Stimulated activated CD8-positive, alpha-beta memory T cell treated with anti-CD3 and anti-CD28 coated beads, Interleukin-2, amount 100 ng/mL, for 48 hours (primary cell): ENCODE measurements at places on chromosomes 2 and 18.

- DNase-seq = peak; percentile 56
These were observed 202.6 kb downstream of the TGIF1 start for GRCh38 chr18:3652380-3653262.

GRCh38 chr2:219433666-219434467 is 776 bp upstream of the SPEG start:
- no peak for DNase-seq

DNA sequence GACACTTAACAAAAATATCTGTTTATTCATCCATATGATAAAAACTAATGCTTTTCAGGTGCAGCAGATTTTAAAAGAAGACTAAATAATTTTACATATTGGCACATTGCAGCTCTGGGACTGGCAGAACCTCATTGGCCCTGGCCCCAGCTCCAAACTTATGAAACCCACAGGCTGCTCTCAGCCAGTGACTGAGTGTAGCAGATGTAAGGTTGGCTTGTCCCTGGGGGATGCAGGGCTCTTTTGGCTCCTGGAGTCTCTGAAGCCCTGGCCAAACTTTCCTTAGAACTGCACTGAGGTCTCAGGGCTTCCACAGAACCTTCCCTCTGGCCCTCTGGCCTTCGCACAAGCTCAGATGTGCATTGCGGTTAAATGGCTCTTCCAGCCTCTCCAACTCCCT is 725.0 kb upstream of the SOX11 start:
- DNase-seq = no peak

GRCh38 chr18:51290860-51291259 is 93.4 kb upstream of the MEX3C start:
- no peak for DNase-seq

DNA sequence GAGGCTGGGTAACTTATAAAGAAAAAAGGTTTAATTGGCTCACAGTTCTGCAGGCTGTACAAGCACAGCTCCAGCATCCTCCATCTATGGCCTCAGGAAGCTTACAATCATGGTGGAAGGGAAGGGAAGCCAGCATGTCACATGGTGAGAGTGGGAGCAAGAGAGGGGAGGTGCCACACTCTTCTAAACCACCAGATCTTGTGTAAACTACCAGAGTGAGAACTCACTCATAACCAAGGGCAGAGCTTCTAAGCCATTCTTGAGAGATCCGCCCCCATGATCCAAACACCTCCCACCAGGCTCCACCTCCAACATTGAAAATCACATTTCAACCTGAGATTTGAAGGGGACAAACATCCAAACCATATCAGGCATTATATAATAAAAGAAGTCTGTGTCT is 121.6 kb upstream of the CDC42EP3 start:
- no peak for DNase-seq

DNA sequence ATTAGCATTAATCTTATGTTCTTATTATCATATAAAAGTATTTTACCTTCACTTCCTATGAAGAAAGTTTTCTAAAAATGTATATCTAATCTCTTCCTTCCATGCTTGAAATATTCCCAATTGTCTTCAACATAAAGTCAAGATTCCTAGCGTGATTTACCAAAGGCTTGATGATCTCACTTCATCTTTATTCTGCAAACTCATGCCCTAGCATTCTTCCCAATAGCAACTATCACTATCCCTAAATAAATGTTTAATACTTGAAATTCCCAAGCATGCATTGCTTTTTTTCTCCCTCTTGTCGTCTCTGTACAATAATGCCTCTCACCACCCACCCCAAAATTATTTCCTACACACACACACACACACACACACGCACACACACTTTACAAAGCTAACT is 125.8 kb downstream of the VWC2L start:
- no peak for DNase-seq

DNA sequence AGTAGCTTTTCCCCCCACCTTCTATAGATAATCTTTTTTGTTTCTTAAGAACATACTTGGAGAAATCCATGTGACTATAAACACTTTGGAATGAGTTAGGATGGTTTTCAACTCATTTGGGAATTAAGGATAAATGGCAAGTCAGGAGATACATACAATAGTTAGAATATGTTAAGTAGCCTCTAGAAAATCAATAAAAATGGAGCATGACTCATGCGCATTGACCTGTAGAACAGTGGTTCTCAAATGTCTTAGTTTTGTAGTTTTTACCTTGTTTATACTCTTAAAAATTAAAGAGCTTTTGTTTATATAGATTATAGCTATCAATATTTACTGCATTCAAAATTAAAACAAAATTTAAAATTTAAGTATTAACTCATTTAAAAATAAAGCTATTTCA is 24.7 kb downstream of the NUP35 start:
- DNase-seq = no peak

GRCh38 chr2:123890148-123890547 is 134.9 kb upstream of the CNTNAP5 start:
- no peak for DNase-seq

- no peak for DNase-seq
These were observed 300.7 kb downstream of the SP3 start for GRCh38 chr2:173664513-173664910.

DNA sequence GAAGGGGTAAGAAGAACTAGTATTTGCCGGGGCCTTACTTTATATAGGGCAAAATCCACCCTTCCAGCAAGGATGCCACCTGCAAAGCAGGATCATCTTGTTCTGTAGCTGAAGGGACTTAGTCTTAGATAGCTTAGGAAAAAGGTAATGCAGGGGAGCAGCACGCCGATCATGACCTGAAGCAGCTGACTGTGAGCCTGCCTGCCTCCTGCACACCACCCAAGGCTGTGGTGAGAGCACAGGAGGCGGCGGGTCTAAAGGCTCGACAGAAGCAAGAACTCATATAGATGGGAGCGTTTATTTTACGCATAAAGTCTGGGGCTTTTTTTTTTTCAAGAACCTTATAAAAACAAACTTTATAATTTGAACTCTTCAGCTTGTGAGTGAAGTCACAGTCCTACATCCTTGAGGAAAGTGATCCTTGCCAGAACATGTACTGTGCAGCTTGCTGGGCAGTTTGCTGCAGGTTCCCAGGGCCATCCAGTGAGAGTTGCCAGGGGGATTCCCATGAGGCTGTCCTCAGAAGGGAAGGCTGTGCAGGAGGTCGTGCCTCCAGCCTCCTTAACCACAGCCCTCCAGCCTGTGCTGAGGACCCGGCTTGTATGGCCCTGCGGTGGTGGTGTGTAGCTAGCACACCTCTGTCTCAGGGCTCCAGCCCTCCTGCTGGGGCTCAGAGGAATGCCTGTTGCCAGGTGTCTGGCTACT is 92.1 kb downstream of the RNF144A start:
- DNase-seq = no peak

DNA sequence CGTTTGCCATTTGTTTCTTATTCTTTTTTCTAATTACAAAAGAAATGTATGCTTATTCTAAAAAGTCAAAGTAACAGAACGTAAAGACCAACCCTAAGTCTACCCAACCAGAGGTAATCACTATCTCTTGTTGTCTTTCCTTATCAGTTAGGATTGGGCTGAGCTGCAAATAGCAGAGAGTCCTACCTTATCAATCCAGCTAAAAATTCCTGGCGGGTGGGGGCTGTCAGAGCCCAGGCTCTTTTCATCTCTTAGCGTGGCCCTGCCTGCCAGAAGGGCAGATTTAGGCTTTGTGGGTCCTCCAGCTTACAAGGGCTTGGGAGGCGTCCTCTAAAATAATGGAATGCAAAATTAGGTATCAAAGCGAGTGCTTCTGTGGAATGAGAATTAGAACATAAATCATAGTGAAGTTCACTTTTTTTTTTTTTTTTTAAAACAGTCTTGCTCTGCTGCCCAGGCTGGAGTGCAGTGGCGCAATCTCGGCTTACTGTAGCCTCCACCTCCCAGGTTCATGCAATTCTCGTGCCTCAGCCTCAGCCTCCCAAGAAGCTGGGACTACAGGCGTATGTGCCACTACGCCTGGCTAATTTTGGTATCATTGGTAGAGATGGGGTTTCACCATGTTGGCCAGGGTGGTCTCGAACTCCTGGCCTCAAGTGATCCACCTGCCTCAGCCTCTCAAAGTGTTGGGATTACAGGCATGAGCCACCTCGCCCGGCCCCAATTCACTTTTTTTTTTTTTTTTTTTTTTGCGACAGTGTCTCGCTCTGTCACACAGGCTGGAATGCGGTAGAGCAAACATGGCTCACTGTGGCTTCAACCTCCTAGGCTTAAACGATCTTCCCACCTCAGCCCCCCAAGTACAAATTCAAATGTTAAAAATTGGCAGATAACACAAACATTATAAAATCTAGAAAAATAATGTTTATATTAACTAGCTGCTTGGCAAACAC is 57.4 kb upstream of the B3GNT7 start:
- no peak for DNase-seq

DNA sequence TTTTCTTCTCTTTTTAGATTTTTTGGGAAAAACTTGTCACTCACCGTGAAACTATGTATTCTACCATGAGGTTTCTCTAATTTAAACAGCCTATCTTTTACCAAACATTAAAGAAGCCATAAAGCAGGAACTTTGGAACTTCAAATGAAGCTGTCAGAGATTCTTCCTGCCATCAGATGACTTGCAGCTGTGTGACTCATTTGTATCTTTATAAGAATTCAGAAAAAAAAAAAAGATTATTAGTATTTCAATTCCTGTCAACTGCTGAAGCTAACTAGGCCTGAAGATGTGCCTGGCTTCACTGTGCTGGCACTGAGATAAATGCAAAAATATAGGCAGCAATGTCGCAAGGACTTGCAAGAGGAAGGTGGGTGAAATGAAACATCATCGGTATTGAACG is 1399.1 kb upstream of the PIK3C3 start:
- no peak for DNase-seq

- DNase-seq = no peak
These were observed 56.8 kb downstream of the DSC3 start for GRCh38 chr18:30985753-30986152.

GRCh38 chr2:215787025-215787424 is 226.3 kb downstream of the MREG start:
- DNase-seq = no peak

GRCh38 chr18:46893360-46893759 is 23.9 kb downstream of the PIAS2 start:
- DNase-seq = no peak

DNA sequence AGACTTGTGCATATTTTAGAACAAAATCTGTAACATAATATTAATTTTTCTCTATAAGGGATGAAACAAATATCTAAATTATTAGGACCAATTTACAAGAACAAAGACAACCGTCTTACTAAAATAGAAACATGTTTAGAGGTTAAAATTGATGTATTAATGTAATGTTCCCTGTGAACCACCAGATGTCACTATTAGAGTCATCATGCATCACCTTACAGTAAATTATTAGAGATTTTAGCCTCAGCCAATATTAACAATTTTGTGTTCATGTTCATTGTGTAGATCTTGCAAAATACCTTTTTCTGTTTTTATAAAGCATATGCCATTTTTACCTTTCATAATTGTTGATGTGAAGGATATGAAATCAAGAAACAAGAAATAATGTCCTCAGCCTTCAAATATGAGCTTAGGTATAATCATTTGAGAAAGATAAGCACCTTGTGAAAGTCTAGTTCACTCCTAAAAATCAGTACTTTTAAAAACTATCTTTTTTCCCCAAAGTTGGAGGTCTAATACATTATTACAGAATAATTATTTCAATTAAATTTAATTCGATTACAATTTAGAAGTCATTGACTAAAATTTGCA is 344.3 kb upstream of the KCNH7 start:
- DNase-seq = no peak

GRCh38 chr2:52622266-52622665 is 1145.3 kb upstream of the CHAC2 start:
- DNase-seq = no peak

GRCh38 chr2:189024901-189025618 is 50.9 kb downstream of the COL3A1 start:
- no peak for DNase-seq

DNA sequence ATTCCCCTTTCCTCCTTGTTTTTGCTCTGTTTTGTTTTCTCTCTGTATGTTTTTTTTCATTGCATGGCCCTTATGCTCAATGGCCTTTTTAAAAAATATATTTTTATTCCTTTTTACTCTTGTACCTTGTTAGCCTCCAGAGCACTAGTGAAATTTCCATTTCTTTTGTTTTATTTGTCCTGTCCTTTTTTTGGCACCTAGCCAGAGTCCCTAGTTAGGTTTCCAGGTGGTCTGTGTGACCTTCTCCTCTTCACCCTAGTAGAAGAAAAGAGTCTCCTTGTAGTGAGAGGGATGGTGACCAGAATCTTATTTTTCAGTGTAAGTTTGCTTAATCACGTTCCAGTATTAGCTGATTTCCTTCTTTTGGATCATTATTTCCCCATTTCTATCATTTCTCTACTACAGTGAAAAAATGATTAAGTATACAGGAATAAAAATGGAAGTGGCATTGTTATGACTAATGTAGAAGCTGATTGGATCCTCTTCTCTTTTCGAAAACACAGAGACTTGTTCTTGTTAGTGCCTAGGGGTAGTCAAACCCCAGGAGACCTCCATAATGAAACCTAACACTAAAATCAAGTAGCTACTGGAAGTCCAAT is 65.9 kb downstream of the NBEAL1 start:
- DNase-seq = no peak

DNA sequence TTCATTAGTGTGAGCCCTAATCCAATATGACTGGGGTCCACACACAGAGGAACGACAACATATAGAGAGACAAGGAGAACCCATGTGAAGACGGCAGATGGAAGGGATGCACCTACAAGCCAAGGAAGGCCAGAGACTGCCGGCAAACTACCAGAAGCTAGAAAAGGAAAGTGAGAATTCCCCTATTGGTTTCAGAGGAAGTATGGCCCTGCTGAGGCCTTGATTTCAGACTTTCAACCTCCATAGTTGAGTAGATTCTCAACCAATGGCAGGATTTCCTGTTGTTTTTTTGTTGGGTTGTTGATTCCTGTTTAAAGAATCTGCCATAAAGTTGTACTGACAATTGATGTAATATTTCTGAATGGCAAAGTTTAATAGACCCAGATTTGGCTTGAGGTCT is 241.5 kb downstream of the SATB2 start:
- DNase-seq = no peak

GRCh38 chr2:26630669-26631360 is 10.4 kb downstream of the CIB4 start:
- no peak for DNase-seq

- DNase-seq = no peak
These were observed 148.4 kb upstream of the MEX3C start for GRCh38 chr18:51345848-51346391.

GRCh38 chr2:218261423-218262236 is 815 bp downstream of the GPBAR1 start:
- no peak for DNase-seq

GRCh38 chr18:3449512-3450011 is 410 bp upstream of the TGIF1 start:
- no peak for DNase-seq

GRCh38 chr2:114113518-114113917 is 223.6 kb downstream of the ACTR3 start:
- DNase-seq = no peak
